ENCODE measurements at places on chromosomes 2 and 18.

- DNase-seq, result no peak
Measured at GRCh38 chr2:218008060-218009040, 5.6 kb upstream of the TNS1 start.

- no peak for DNase-seq
Measured at GRCh38 chr2:215637651-215638050, 201.8 kb upstream of the FN1 start.

DNA sequence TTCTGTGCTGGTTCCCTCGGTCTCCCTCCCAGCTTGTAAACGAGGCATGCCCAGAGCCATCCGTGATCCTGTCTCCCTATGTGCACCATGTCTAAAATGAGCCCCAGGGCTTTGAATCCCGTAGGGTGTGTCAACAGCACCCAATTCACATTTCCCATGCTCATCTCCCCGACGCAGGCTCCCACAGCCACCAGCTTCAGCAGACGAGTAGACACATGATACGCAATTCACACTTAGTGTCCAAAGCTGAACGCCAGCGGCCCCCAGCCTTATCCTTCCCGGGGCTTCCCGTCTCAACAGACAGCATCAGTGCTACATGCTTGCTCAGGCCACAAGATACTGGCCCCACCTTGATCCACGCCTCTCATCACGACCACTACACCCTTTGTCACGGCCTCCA is 88.1 kb downstream of the EIPR1 start:
- no peak for DNase-seq

DNA sequence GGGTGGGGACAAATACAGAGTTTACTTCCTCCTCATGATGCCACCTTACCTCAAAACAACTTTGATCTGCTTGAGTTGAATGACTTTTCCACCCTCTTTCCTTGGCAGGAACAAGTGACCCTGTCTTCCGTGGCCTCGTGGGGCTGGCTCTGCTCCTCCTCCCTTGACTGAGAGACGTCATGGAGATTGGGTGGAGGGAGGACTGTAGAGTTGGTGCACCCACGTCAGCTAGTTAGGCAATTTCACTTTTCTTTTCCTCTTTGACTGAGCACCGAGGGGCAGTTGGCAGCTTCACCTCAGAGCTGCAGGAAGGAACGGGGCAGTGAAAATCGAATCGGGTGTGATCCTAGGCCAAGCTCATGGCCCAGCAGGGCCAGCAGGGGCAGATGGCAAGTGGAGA is at the start of gene SP140:
Gene SP140, plus strand, starts transcription at position 251 of the 400 bp plus-strand sequence. Its CDS starts 109 bp downstream, at position 360.
- no peak for DNase-seq

GRCh38 chr2:107717661-107718060 is 109.0 kb upstream of the RGPD4 start:
- no peak for DNase-seq

DNA sequence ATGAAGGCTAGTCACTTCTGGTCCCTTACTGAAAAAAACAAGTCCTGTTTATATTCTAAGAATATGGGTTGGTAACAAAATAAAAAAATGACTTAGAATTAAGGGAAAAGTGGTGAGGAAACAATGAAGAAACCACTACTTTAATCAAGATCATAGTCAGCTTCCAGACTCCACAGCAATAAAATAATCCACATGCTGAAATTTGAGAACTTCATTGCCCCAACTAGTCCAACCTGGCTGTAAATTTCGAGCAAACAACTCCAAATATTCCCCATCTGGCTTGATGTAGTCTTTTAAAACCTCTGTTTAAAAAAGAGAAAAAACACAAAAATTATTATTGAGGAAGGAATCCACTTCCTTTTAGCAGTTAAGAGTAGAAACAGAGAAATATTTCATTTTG is 32.5 kb downstream of the METTL4 start:
- DNase-seq, result peak; percentile 9

- DNase-seq, result no peak
Measured at GRCh38 chr18:48599391-48599790, 60.6 kb downstream of the CTIF start.

GRCh38 chr2:97695744-97696143 is 17.6 kb upstream of the ZAP70 start:
- DNase-seq, result no peak

GRCh38 chr18:48662011-48662661 is 123.3 kb downstream of the CTIF start:
- peak; percentile 56 for DNase-seq

- peak; percentile 32 for DNase-seq
Measured at GRCh38 chr2:148565272-148565894, 79.2 kb upstream of the EPC2 start.

DNA sequence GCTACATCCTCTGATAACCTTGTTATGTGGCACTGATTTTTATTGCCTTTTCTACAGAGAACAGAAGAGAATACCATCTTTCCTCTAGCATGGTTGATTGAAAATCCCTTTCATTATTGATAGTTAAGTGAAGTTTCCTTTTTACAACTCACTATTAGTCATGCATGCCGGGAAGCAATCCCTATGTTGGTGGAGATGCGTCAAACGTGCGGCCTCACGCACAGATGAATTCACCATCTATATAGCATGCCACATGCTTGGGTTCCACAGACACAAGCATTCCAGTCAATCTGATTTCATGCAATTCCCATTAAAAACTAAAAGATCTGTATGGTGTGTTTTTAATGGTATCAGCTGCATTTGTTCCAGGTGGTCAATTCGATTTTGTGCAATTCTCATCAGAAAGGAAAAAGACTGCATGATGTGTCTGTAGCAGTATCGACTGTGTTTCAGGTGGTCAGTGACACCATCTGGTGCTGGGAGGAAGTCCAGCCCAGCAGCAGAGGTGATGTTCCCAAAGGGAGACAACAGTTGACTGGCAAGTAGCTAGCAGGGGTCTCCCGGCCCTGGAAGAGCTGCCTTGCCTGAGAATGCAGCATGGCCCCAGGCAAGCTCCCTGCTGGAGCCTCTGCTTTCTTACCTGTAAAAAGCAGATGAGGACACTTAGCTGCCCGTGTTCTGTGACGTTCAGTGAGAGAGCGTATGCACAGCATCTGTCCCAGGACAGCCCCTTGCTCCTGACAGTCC is 151.3 kb upstream of the NCK2 start:
- no peak for DNase-seq

- no peak for DNase-seq
Measured at GRCh38 chr18:77708826-77709506, 459.3 kb downstream of the GALR1 start.

DNA sequence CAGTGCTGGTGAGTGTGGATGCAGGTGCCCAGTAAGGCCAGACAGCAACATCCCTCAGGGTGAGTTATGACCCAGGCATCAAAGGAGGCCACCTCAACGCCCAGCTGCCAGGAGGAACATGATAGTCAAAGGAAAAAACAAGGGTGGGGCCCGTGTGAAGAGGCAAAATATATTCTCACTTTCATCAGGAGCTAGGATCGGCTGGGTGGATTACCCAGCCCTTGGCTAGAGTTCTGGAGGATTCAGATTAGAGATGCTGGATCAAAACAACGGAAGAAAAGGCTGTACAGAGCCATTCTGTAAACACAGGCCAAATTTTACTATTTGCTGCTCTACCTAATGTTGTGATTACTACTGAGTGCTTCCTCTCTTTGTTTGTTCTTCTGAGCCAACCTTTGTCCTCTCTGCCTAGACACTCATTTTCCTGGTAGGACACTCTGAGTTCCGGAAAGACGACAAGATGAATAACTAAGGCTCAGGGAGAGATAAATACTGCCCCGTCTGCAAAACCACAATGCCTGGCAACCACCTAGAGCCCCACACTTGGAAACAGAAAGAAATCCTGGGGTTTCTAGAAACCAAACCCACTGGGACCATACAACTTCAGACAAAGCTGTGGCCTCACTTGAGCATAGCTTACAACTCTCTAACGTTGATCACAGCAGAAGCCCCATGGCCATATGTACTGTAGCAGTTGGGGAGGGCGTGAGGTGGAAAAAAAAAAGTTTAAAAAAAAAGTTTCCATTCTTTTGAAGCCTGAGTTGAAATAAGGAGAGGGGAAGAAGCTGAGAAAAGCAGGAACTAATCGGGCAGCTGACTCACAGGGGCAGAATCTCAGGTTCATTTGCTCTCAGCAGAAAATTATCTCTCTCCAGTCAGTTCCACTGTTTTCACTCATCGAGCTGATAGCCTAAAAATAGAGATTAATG is 17.8 kb upstream of the PMAIP1 start:
- DNase-seq, result peak; percentile 16

- DNase-seq, result no peak
Measured at GRCh38 chr2:242056785-242057184, 187.3 kb downstream of the RTP5 start.

DNA sequence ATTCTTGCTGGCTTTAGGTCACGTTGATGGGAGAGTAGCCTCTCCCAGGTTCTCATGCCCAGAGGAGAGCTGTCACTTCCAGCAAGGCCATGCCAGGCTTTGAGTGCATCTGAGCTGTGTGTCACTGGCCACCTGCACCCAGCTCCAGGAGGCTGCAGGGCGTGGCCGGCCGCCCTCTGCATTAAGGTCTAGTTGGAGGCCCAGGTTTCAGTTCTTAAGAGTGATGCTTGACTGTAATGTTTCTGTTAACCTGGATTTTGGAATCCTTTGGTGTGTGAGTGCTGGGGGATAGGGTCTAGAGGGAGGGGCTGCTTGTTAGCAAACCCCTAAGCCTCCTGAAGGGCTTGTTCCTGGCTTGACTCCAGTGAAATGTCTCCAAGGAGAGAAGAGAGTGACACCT is 140.1 kb downstream of the ACOXL start:
- no peak for DNase-seq

DNA sequence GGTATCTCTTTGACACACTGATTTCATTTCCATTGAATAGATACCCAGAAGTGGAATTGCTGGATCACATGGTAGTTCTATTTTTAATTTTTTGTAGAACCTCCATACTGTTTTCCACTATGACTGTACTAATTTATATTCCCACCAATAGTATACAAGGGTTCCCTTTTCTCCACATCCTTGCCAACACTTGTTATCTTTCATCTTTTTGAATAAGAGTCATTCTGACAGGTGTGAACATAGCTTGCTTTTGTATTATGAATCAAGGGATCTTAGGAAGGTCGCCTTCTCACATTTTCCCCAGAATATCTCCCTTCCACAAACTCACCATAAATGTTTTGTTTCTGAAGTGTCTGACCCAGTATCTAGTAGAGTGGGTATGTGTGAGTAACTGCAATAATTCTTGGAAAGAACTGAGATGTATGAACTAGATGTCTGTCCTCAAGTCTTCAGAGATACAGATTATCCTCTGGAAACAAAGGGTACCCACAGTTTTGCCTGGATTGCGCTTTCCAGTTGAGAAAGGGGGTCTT is 17.1 kb upstream of the SP3 start:
- no peak for DNase-seq

DNA sequence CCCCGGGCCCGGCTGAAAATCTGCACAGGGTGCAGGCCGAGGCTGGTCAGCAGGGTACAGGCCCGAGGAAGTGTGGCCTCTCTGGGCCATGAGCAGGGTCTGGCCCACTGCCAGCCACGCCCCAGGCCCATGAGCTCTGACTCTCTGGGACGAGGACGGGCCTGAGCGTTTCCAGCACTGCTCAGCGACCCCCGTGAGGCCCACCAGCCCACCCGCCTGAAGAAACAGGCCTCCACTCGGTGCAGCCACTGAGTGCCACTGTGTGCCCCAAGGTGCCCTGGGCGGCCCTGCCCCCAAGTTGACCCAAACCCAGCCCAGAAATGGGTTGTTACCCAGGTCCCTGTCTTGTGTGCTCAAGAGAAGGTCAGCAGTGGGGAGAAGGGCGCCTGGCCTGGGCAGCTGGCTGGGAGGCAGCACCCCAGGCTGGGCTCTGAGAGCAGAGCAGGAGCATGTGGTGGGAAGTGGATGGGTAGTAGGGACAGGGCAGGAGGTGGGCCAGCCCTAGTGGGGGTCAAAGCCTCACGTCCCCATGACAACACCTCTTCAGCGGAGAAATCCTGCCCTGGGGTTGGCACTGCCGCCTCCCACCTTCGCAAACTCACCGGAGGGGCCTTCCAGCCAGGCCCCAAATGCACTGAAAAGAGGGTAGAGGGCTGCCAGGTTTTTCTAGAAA is 2.1 kb upstream of the SNED1 start:
- DNase-seq, result no peak

DNA sequence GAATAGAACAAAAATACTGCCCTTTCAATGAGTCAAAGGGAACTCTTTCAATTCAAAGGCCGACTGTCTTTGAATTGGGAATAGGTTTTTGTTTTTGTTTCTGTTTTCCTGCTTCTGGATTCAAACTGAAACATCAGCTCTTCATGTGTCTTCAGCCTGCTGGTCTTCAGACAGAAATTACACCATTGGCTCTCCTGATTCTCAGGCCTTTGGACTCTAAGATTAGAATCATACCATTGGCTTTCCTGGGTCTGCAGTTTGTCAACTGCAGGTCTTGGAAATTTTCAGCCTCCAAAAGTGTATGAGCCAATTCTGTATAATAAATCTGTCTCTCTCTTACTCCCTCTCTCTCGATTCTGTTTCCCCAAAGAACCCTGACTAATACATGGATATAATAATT is 31.1 kb downstream of the CTLA4 start:
- DNase-seq, result no peak

GRCh38 chr2:227871375-227871791 is at the start of gene DAW1:
DAW1 (plus strand) TSS chr2:227871631; CDS start chr2:227871690, 59 bp downstream.
- DNase-seq, result peak; percentile 62

GRCh38 chr18:35143622-35144596 is 96.9 kb upstream of the ZNF397 start:
- DNase-seq, result peak; percentile 42

DNA sequence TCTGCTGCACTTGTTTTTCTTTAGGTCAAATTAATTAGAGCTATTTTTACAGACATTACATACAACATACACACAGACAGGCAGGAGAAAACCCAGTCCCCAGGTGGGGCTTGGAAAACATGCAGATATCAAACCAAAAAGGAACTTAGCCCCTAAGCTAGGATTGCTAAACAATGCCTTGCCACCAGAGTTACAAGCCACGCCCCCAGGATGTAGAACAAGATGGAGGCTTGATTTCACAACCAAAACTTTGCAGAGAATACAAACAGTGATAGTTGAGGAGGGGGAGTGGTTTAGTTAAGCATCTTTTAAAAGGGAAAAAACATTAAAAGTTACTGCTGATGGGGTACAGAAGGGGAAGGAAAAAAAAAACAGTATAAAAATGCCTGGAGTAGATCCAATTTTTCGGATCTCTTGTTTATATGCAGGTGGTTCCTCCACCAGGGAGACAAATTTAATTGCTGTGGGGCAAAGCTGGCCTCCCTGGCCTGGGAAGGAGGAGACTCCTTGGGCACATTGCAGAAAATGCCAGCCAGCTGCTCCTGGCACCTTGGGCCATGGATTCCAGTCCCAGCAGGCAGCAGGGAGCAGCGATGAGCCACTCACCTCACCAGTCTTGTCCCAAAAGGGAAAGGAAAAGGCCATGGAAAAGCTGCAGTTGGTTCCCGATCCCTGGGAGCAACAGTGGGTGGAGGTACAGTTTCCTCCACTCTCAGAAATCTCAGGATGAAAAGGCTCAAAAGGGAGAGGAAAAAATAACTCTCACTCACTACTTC is 348.4 kb upstream of the REG3G start:
- no peak for DNase-seq

GRCh38 chr2:163633291-163633690 is 102.5 kb downstream of the FIGN start:
- no peak for DNase-seq

Measured in HuH-7 (cell line).